ENCODE measurements at places on chromosomes 7 and 10. TPM values are rescaled to one million over a fixed set of nuclear protein-coding genes. Genes with fewer than 3 reads are reported as not detected.

DNA sequence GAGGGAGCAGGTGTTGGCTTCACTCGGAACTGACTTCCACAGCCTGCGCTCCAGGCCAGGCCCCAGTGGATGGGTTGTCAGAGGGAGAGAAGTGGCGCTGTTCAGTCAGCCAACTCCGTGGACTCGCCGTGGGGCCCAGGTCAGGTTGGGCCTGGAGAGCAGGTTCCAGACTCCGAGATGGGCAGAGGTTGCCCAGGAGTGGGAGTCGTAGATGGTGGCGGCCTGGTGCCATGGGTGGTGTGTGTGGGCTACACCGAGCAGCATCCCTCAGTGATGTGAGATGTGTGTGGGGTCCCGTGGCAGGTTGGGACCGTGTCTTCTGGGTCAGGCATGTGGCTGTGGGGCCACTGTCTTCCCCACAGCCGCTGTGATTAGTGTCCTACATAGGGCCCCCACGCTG is 10.4 kb downstream of the ZNF316 start:
- H3K27me3 ChIP-seq: no peaks in the 10 kb centered on the region
- H3K36me3 ChIP-seq: peaks cover 70% of the 10 kb centered on the region
- no peak for DNase-seq
- H3K27ac ChIP-seq: no peak overlapping the region
- H3K4me3 ChIP-seq: no peak overlapping the region
- H3K4me1 ChIP-seq: no peaks in the 10 kb centered on the region

DNA sequence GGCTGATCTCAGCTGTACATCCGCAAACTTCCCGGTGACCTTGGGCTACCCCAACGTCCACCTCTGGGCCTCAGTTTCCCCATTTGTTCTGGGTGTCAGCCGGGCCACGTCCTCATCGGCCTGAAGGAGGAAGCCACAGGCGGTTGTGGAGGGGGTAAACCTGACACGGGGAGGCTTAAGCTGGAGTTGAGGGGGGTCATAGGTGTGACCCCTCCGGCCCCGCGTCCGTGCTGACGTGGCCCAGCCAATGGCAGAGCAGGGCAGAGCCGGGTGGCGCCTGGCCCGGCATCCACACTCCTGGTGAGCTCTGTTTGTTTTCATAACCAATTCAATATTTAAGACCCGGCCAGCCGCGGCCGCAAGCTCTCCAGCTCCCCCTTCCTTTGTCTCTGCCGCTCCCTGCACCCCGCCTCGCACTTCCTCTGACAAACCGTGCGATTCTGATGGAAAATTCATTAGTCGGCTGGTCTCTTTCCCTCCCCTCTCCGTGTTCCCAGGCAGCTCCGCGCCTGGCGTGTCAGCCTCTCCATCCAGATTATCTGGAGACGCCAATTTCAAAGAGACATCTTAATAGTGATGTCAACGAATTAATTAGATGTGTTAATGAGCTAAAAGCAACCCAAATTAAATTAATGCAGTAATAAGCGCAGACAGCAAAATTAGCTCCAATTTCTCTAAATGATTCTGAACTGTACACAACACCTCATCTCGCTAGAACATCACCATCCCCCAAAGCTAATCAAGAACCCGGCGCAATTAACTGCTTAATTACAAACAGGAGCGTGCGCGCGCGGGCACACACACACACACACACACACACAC is 55.4 kb downstream of the MICALL2 start:
- H3K4me1 ChIP-seq: peaks cover 4% of the 10 kb centered on the region
- H3K36me3 ChIP-seq: no peaks in the 10 kb centered on the region
- no peak overlapping the region for H3K27ac ChIP-seq
- H3K27me3 ChIP-seq: peaks cover 24% of the 10 kb centered on the region

- H3K27me3 ChIP-seq: no peaks in the 10 kb centered on the region
- peak; percentile 56 for DNase-seq
- H3K27ac ChIP-seq: peak overlapping the region; percentile 21
- H3K36me3 ChIP-seq: peaks cover 28% of the 10 kb centered on the region
Observed at GRCh38 chr10:68348265-68348741, 15.6 kb upstream of the PBLD start.

- peaks cover 68% of the 10 kb centered on the region for H3K27me3 ChIP-seq
Observed at GRCh38 chr7:116522247-116522646, 2.6 kb upstream of the CAV1 start.

DNA sequence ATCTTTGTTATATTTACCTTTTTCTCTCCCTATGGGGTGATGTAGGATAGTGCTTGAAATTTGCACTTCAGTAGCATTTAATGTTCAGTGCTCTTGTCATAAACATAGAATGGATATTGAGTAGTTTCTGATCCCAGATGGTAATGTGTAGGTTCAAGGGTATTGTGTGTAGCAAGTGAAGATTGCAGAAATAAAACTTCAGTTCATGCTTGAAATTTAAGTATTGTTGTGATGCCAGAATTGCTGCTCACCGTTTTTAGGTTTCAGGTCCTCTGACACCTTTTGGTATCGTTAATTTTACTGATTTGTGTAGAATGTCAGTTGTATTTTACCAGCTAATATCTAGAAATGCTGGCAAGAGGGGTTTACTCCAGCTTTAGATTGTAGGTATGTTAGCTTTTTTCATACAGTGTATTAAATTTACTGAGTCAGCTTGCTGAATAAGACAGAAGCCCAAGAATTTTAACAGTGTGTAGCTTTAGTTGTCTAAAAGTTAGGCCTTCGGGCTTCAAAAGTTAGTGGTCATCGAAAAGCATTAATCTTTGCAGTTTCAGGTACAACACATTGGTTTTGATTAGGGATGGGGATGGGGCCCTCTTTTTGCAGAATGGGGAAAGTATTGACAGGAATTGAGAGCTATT is 1.9 kb downstream of the PTEN start:
- peaks cover 48% of the 10 kb centered on the region for H3K4me1 ChIP-seq
- no peaks in the 10 kb centered on the region for H3K27me3 ChIP-seq

GRCh38 chr7:2968176-2968575 is 75.5 kb downstream of the CARD11 start:
- H3K4me3 ChIP-seq: no peak overlapping the region
- DNase-seq: no peak
- peaks cover 22% of the 10 kb centered on the region for H3K4me1 ChIP-seq
- H3K27me3 ChIP-seq: no peaks in the 10 kb centered on the region
- no peak overlapping the region for H3K27ac ChIP-seq

DNA sequence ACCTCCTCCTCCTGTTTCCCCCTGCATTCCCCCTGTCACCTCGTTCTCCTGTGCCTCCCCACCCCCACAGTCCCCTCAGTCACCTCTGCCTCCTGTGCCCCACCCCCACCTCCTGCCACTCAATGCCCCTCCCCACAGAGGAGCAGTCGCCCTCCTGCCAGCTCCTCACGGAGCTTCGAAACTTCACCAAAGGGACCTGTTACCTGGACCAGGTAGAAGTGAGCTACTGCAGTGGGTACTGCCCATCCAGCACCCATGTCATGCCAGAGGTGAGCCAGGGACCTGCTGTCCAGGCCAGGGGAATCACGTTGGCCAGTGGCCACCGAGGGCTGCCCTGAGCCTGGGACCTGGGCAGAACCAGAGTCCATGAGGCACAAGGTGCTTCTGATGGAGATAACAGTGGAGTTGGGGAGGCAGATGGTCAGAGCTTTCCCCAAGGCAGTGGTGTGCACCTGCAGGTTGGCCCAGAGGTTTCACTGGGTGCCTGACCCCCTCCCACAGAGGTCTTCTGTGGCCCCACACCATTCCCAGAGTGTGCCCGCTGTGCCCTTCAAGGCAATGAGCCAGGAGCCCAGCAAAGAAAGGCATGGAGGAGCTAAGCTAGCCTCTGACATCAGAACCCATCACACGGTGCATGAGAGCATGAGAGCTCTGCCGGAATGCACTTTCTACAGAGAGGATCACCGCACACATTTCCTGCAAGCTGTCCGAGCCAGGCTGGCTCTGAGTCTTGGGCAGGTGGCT is 7.0 kb upstream of the ZNF862 start:
- H3K4me3 ChIP-seq: no peak overlapping the region
- no peaks in the 10 kb centered on the region for H3K36me3 ChIP-seq
- H3K4me1 ChIP-seq: no peaks in the 10 kb centered on the region
- H3K27ac ChIP-seq: no peak overlapping the region

DNA sequence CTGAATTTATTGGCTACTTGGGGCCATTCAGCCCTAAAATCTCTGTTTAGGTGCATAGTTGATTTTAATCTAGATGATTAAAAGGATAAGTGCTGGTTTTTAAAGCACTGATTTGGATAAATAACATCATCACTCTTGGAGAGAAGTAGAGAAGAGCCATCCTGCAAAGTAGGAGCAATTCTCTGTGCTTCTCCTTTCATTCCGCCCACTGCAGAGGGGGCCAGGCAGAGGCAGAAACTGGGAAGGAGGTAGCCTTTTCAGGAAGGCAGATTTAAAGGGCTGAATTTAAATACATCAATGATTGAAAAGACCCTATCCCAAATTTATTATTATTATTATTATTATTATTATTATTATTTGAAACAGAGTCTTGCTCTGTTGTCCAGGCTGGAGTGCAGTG is 14.1 kb downstream of the MAP3K8 start:
- H3K27me3 ChIP-seq: no peaks in the 10 kb centered on the region
- H3K36me3 ChIP-seq: peaks cover 40% of the 10 kb centered on the region
- H3K27ac ChIP-seq: no peak overlapping the region
- H3K4me3 ChIP-seq: no peak overlapping the region
- no peak for DNase-seq

DNA sequence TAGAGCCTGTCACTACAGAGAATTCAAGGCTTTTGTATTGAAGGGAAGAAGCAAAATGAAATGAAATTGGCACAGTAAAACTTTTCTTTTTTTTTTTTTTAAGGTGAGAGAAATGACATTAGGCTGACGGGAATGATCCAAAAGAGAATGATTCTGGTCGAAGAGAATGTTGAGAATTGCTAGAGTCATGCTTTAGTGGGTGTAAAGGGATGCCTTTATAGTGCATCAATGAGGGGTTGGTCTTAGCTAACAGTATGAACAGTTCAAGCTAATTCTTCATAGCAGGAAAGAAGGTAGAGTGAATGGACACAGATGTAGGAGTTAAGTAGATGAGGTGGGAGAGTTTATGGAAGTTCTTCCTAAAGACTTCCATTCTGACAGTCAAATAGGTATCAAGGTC is 32.3 kb upstream of the LSM8 start:
- H3K4me1 ChIP-seq: no peaks in the 10 kb centered on the region
- H3K27me3 ChIP-seq: peaks cover 26% of the 10 kb centered on the region
- DNase-seq: no peak
- H3K4me3 ChIP-seq: no peak overlapping the region
- H3K36me3 ChIP-seq: no peaks in the 10 kb centered on the region

DNA sequence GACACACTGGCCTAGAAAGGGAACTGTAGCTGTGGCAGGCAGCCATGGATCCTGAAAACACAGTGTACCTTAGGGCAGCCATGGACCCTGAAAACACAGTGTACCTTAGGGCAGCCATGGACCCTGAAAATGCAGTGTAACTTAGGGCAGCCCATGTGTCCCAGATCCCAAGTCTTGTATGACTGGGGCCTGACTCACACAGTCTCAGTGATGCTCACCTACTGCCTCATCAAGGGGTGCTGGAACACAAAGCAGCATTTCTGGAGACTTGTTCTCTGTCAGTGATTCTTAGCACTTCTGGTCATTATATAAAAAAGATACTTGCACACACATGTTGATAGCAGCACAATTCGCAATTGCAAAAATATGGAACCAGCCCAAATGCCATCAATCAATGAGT is 70.2 kb upstream of the LAMB4 start:
- no peak overlapping the region for H3K27ac ChIP-seq
- H3K36me3 ChIP-seq: no peaks in the 10 kb centered on the region
- no peak for DNase-seq
- peaks cover 2% of the 10 kb centered on the region for H3K27me3 ChIP-seq
- H3K4me3 ChIP-seq: no peak overlapping the region

GRCh38 chr7:144454256-144455039 is 51.0 kb upstream of the NOBOX start:
- H3K4me3 ChIP-seq: no peak overlapping the region
- H3K36me3 ChIP-seq: peaks cover 5% of the 10 kb centered on the region
- H3K27ac ChIP-seq: no peak overlapping the region
- no peaks in the 10 kb centered on the region for H3K4me1 ChIP-seq

DNA sequence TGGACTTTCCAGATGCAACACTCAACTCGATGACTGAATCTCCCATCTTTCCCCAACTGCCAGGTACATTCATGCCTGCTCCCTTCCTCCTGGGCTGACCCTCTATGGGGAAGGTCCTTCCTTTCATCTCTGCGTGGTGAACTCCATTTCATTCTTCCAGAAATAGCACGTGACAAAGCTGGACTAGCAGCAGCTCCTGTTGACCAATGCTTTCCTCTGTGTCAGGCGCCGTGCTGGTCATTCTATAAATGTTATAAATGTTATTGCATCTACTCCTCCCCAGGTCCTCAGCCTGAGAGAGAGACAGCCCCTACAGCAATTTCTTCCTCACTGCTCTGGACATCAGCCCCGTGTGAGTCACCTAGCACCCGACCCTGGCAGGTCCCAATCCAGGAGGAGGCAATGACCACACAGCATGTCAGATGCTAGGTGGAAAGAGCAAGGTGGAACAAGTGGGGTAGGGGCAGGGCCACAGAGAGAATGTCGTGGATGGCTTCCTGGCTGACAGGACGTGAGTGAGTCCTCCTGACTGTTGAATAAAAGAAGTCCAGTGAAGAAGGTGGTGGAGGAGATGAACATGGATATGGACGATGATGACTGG is 178.1 kb downstream of the ADAM12 start:
- H3K4me3 ChIP-seq: no peak overlapping the region
- H3K27me3 ChIP-seq: no peaks in the 10 kb centered on the region
- H3K4me1 ChIP-seq: no peaks in the 10 kb centered on the region
- no peak for DNase-seq

DNA sequence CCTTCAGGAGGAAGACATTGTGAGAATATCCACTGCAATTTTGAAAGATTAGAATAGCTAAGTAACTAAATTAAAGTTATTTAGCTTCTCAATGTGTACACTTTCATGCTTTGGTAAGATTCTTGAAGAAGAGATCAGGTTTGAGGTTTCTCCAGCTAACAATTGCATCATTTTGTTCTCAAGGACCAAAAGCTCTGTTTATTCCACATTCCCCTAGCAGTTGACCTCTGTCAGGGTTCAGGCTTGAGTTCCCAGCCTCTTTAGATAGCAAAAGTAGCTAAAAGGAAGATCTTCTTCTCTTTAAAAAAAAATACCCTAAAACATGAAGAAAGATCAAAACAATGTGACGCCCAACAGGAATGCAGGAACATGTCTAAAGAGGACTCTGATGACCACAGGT is 179.4 kb upstream of the IGFBP3 start:
- no peak overlapping the region for H3K4me3 ChIP-seq
- no peaks in the 10 kb centered on the region for H3K4me1 ChIP-seq
- no peak for DNase-seq
- H3K27ac ChIP-seq: no peak overlapping the region
- no peaks in the 10 kb centered on the region for H3K36me3 ChIP-seq

- DNase-seq: no peak
- no peak overlapping the region for H3K27ac ChIP-seq
- no peak overlapping the region for H3K4me3 ChIP-seq
- no peaks in the 10 kb centered on the region for H3K4me1 ChIP-seq
- H3K27me3 ChIP-seq: no peaks in the 10 kb centered on the region
- no peaks in the 10 kb centered on the region for H3K36me3 ChIP-seq
Observed at GRCh38 chr7:75650681-75651080, 88.1 kb downstream of the HIP1 start.

Gene UNC5B
- total RNA-seq: not detected

Gene PRKAR2B
- total RNA-seq: 1.2 TPM

Gene TAS2R3
- 1.4 TPM for total RNA-seq

Gene DKK1
- not detected for total RNA-seq

Gene RBP3
- total RNA-seq: not detected

Gene BNIP3
- 62.2 TPM for total RNA-seq

Gene FFAR4
- not detected for total RNA-seq

Gene CALY
- not detected for total RNA-seq

Gene GBX1
- not detected for total RNA-seq

Gene GRID2IP
- total RNA-seq: not detected

Gene ASIC3
- total RNA-seq: 8.3 TPM
